Activated T-helper 2 cell treated with anti-CD3 and anti-CD28 coated beads, Interferon-gamma antibody, Interleukin-2, Interleukin-4, amounts not matched to agents 10 μg/mL and 5 μg/mL and 100 μg/mL, durations not matched to agents 14 hours and 24 hours and 36 hours (primary cell): ENCODE measurements at places on chromosomes 5 and 9. TPM values are rescaled to one million over a fixed set of nuclear protein-coding genes. Genes with fewer than 3 reads are reported as not detected.
A peak's percentile ranks its signal among the peaks of the same experiment; 100 is the strongest.

DNA sequence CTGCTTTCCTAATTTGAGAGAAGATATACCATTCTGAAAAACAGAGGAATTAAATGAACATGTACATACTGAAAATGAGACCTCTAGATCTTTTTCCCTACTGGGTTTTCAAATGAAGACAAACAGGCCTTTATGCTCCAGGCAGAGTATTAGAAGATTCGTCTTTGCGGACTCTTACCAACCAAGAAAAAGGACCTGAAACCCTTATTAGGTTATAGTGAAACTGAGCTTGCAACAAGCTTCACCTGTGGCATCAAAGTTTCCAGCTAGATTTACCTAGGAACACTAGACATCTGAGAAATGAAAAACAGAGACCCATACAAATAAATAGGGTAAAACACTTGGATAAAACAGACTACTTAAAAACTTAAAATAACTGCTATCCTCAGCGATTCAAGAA is 46.3 kb downstream of the SMIM15 start:
- peaks cover 9% of the 10 kb centered on the region for H3K36me3 ChIP-seq
- no peak overlapping the region for H3K4me3 ChIP-seq
- DNase-seq = no peak
- no peaks in the 10 kb centered on the region for H3K27me3 ChIP-seq

DNA sequence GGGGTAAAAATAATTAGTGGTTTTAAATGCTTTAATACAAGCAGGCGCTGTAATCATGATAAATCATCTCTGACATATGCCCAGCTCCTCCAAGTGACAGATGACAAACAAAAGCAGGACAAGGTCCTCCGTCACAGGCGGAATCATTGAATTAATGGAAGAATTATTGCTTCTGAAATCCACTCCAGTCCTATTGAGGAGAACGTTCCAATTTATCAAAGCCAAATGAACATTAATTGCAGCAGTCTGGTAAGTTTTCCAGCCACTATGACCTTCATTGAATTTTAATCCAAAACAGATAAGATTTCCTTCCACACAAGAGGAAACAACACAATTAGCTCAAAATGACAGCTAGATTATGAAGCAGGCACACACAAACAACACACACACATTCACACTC is 136.8 kb downstream of the ASTN2 start:
- H3K4me3 ChIP-seq = no peak overlapping the region
- no peak overlapping the region for H3K27ac ChIP-seq
- H3K27me3 ChIP-seq = no peaks in the 10 kb centered on the region
- no peaks in the 10 kb centered on the region for H3K36me3 ChIP-seq
- DNase-seq = no peak
- no peaks in the 10 kb centered on the region for H3K4me1 ChIP-seq

DNA sequence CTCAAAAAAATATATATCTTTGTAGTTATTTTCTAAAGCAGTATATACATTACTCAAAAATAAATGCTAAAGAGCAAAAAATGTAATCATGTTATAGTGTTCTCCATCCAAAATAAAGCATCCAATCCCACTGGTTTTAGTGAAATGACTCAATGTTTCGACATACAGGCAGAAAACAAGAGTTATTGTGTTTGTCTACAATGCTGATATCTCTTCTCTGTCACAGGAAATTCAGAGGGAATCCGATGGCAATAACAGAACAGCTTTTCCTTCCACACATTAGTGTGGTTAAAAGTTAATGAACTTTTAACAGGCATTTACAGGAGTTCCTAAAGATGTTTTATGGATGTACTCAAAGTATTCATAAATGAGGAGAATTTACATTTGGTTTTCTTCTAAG is 12.0 kb downstream of the TTC33 start:
- H3K36me3 ChIP-seq = peaks cover 62% of the 10 kb centered on the region
- H3K27ac ChIP-seq = no peak overlapping the region
- no peak for DNase-seq
- no peak overlapping the region for H3K4me3 ChIP-seq

DNA sequence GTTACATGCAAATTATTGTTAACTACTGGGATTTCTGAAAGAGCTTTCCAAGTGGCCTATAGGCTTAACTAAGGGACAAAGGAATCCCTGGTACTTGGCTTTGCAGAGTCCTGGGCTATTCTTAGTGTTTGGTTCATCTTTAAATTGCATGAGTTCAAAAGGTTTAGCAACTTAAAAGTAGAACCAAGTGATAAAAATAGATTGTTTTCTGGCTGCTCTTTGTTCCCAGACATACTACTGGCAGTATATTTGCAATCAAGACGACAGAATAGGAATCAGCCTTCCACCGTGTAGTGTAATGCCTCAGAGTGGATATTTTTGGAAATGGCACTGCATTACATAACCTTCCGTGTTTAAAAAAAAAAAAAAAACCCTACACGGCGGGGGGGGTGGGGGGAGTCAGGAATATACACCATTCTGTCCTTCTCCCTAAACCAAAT is 1.0 kb downstream of the NREP start:
- DNase-seq = no peak
- H3K36me3 ChIP-seq = peaks cover 13% of the 10 kb centered on the region
- no peaks in the 10 kb centered on the region for H3K27me3 ChIP-seq
- H3K4me3 ChIP-seq = peak overlapping the region; percentile 86
- H3K27ac ChIP-seq = no peak overlapping the region

GRCh38 chr9:1938675-1939170 is 76.4 kb upstream of the SMARCA2 start:
- no peaks in the 10 kb centered on the region for H3K36me3 ChIP-seq
- H3K27me3 ChIP-seq = peaks cover 8% of the 10 kb centered on the region
- H3K4me3 ChIP-seq = no peak overlapping the region
- no peak for DNase-seq
- H3K4me1 ChIP-seq = no peaks in the 10 kb centered on the region
- H3K27ac ChIP-seq = no peak overlapping the region

GRCh38 chr5:144143625-144144024 is 26.8 kb downstream of the YIPF5 start:
- H3K4me1 ChIP-seq = peaks cover 5% of the 10 kb centered on the region
- DNase-seq = no peak
- peaks cover 19% of the 10 kb centered on the region for H3K27me3 ChIP-seq

DNA sequence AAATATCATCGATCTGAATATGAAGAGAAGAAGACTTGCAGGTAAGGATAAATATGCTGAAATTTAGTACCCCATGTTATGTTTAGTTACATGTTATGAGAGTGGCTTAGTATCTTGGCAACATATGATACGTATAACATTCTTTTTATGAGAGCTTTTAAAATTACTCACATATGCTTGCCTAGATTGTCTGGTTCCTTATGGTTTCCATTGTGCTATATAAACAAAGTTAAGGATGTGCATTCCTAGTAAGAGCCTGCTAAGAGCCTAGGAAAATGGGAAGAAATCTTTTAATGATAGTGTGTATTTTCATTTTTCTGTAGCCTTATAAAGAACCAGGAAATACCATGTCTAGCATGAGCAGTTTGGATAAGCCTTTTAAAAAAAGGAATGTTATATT is 112.0 kb upstream of the KCNN2 start:
- no peak for DNase-seq
- H3K27me3 ChIP-seq = no peaks in the 10 kb centered on the region
- no peak overlapping the region for H3K27ac ChIP-seq
- no peak overlapping the region for H3K4me3 ChIP-seq

DNA sequence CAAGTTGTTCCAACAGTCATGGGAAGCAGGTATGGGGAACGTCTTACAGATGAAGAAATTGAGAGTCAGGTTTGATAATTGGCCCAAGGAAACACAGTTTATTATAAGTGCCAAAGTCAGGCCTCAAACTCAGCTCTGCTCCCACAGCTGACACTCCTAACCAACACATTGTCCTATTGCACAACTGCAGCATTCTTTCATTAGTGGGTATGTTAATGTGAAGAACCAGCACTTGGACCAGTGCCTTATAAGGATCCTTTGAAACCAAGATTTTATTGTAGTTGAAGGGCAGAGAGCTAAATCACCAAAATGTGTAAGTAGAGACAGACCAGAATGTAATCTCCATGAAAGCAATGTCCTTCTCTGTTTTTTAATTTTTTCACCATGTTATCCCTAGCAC is 56.1 kb downstream of the GRIA1 start:
- no peaks in the 10 kb centered on the region for H3K4me1 ChIP-seq
- H3K36me3 ChIP-seq = no peaks in the 10 kb centered on the region
- H3K27me3 ChIP-seq = no peaks in the 10 kb centered on the region
- no peak for DNase-seq
- H3K27ac ChIP-seq = no peak overlapping the region

CDH12 gene
- not detected in 2 replicates for total RNA-seq

DNA sequence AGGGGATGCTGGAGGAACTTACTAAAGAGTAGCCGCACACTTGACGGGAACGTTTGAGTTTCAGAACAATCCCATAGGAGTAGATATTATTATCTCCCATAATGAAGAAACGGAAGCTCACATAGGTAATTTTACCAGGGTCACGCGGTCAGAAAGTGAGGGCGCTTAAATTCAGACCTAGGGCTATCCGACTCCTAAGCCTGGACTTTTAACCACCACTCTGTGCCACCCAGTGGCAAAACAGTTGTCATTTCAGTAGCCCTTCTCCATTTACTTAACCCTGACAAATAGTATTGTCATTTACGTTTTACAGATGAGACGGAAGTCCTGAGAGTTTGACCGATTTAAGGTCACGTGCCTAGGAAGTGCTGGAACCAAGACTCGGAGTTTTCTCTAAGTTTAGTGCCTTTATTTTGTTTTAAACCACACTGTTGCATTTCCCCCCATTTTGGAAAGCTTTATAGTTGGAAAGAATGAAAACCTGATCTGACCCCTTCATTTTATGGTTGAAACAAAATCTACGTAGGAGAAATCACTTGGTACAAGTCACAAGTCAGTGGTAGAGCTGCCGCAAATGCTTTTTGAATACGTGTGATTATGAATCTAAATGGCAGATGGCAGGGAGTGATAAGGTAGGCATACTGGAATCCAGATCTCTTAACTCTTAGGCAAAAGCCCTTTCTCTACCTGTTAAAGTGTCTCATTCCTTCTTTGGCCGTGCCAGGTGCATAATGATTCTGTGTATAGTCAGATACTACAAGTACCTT is 650 bp downstream of the MRRF start:
- peaks cover 36% of the 10 kb centered on the region for H3K4me1 ChIP-seq
- peak; percentile 19 for DNase-seq
- peaks cover 18% of the 10 kb centered on the region for H3K36me3 ChIP-seq
- no peaks in the 10 kb centered on the region for H3K27me3 ChIP-seq

PDGFRB gene
- total RNA-seq = 0.46 and 1.3 TPM in 2 replicates

DNA sequence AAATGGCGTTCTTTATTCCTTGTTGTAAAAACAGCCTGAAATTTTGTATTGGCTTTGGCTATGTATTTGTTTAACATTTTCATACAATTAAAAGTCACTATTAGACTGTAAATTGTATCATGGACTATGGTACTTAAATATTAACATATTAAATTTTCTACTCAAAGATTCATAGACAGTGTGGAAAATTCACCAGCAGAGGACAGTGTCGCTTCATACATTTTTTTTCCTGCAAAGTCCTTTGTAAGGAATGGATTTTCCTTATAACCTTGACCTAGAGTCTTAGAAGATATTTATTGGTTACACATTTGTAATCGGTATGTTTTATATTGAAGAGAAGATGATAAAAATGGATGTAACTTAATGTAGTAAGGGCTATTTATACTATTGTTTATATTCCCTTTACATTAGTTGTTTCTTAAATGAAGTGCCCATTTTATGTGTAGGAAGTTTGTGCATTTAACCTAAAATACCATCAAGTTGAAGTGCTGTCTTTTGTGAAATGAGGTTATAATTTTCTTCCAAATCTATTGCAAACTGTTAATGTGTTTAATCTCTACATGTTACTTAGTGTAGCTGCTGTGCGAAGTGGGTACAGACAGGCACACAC is 150.1 kb downstream of the KDM4C start:
- H3K4me3 ChIP-seq = no peak overlapping the region
- peaks cover 6% of the 10 kb centered on the region for H3K4me1 ChIP-seq
- no peaks in the 10 kb centered on the region for H3K36me3 ChIP-seq
- no peak overlapping the region for H3K27ac ChIP-seq

GRCh38 chr9:135087489-135087792 is at the start of gene OLFM1:
Gene OLFM1, plus strand, starts transcription at chr9:135087668. Its CDS starts 322 bp downstream, at chr9:135087990.
- no peaks in the 10 kb centered on the region for H3K36me3 ChIP-seq
- H3K4me3 ChIP-seq = no peak within 1 kb of the TSS
- peaks cover 27% of the 10 kb centered on the region for H3K27me3 ChIP-seq
- H3K4me1 ChIP-seq = peaks cover 3% of the 10 kb centered on the region
- DNase-seq = peak; percentile 26

DNA sequence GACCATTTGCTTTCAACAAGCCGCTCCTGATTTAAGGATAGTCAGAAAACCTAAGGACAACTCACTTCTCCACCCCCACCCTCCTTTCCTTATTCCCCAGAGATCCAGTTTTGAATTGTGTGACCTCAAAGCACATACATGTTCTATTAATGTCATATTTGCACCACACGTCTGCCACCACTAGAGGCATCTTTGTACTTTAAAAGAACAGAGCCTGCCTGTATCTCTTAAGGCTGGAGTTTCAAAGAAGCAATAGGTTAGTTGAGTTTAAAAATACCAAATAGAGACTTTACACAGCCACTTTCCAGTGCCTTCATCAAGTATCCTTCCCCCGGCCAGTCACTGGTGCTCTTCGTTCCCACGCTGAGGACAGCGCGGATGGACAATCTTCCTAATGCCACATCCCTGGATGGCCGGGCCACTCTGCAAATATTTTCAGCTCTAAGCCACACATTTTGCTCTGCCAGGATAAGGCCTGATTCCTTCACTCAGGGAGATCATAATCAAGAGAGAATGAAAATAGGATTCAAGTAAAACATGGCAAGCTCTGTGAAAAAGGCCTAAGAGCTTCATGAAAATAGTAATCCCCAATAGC is 146.3 kb downstream of the SNCAIP start:
- no peak for DNase-seq
- no peaks in the 10 kb centered on the region for H3K36me3 ChIP-seq
- no peak overlapping the region for H3K4me3 ChIP-seq
- no peak overlapping the region for H3K27ac ChIP-seq

- no peak for DNase-seq
- no peak overlapping the region for H3K4me3 ChIP-seq
- H3K36me3 ChIP-seq = no peaks in the 10 kb centered on the region
- no peaks in the 10 kb centered on the region for H3K27me3 ChIP-seq
- H3K27ac ChIP-seq = no peak overlapping the region
- H3K4me1 ChIP-seq = no peaks in the 10 kb centered on the region
Observed at GRCh38 chr5:7208938-7209337, 187.0 kb upstream of the ADCY2 start.

- no peak overlapping the region for H3K27ac ChIP-seq
- H3K4me3 ChIP-seq = no peak overlapping the region
- H3K27me3 ChIP-seq = no peaks in the 10 kb centered on the region
- peaks cover 3% of the 10 kb centered on the region for H3K4me1 ChIP-seq
- H3K36me3 ChIP-seq = no peaks in the 10 kb centered on the region
- DNase-seq = no peak
Observed at GRCh38 chr9:38694676-38695075, 25.3 kb downstream of the FAM240B start.

- H3K4me3 ChIP-seq = no peak overlapping the region
- peaks cover 9% of the 10 kb centered on the region for H3K4me1 ChIP-seq
- H3K27me3 ChIP-seq = no peaks in the 10 kb centered on the region
- H3K36me3 ChIP-seq = no peaks in the 10 kb centered on the region
- H3K27ac ChIP-seq = no peak overlapping the region
- DNase-seq = no peak
Observed at GRCh38 chr9:96519787-96520186, 69.8 kb downstream of the HABP4 start.

- no peak overlapping the region for H3K27ac ChIP-seq
- no peaks in the 10 kb centered on the region for H3K4me1 ChIP-seq
- peaks cover 7% of the 10 kb centered on the region for H3K36me3 ChIP-seq
- no peak overlapping the region for H3K4me3 ChIP-seq
Observed at GRCh38 chr9:125547368-125547767, 159.6 kb downstream of the MAPKAP1 start.
